ENCODE measurements at places on chromosomes 1 and 21.

GRCh38 chr1:101781201-101781831 is 215.4 kb downstream of the OLFM3 start:
- no peak for DNase-seq

- no peak for DNase-seq
These were observed 56.4 kb downstream of the KIF26B start for GRCh38 chr1:245211035-245211749.

DNA sequence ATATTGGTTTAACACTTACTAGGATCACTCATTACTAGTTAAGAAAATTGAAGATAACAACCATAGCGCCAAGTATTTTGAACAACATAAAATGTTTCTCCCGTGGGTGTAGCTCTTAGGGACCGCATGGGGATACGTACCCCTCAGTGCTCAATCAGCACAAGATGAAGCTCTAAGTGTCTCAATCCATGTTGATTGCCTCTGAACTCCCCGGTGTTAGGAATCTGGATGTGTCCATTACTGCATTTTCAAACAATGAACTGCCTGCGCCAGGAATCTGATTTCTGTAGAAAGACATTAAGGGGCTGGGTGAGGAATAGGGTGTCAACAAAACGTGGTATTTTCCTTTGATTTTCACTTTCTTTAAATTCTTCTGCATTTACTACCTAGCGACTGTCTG is 100.2 kb downstream of the LMO4 start:
- DNase-seq, result no peak

DNA sequence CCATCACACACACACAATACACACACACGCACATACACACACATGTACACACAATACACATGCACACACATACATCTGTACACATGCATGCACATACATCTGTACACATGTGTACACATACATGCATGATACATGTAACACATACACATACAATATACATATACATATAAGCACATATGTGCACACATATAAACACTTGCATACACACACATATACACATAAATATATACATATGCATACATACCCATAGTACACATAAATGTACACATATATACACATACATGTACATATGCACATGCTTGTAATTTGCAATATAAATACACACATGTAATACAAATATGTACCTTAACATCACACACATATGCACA is 282.6 kb upstream of the VAMP3 start:
- DNase-seq, result no peak

- DNase-seq, result no peak
These were observed 29.4 kb upstream of the KCNJ15 start for GRCh38 chr21:38227401-38227800.

DNA sequence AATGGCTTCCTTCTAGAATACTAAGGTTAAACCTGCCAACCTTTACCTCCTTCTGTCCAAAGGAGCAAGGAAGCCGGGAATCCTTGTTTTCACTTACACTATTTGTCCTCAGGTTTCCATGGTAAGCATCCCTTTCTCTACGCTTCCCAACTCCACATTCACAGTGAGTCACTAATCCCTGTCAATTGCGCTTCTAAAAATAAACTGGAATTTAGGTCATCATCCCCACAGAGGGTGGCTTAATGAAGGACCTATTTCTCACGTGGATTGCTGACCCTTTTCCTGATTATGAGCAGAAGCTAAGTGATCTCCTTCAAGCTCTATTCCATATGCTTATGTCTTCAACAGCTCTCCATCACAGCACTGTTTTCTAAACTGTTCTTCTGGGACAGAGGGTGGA is 39.9 kb upstream of the ABCA4 start:
- no peak for DNase-seq

GRCh38 chr1:186785503-186785902 is 43.2 kb upstream of the PLA2G4A start:
- DNase-seq, result no peak

DNA sequence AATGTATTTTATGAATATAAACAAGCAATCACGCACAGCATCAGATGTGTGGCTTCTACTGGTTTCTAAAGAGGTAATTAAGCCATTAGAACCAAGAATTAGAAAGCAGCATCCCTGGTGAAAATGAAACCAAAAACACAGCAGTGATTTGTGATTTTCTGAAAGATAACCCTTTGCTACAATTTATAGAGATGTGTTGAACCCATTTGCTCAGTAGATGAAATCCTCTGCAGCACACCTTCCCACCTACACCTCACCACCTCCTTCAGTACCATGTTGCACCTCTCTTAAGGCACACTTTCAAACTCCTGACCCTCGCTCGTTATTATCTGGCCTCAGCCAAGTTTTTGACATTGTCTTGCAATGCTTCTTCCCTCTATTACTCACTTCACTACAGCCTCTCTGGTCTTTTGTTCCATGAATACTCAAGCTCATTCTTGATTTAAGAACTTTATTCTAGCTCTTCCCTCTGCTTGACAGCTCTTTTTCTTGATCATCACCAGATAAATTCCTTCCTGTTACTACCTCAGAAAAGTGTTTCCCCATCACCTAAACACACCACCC is 38.6 kb downstream of the NSL1 start:
- DNase-seq, result no peak

DNA sequence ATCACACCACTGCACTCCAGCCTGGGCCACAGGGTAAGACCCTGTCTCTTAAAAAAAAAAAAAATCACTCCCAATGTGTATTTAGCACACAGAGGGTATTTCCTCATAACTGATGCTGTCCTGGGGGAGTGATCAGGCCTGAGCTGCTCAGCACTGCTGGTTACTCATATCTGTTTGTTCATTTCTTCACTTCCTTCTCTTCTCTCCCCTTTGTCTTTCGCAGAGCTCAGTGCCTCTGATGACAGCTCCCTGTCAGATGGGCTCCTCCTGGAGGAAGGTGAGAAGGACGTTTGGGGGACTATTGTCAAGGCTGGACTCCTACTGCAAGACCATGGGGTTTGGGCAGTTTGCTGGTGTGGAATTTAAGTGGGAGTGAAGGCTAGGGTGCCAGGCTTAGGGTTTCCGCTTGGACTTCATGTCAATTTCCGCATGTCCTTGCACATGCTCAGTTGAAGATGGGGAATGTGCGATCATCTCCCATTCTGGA is 13.0 kb downstream of the INAVA start:
- DNase-seq, result no peak

DNA sequence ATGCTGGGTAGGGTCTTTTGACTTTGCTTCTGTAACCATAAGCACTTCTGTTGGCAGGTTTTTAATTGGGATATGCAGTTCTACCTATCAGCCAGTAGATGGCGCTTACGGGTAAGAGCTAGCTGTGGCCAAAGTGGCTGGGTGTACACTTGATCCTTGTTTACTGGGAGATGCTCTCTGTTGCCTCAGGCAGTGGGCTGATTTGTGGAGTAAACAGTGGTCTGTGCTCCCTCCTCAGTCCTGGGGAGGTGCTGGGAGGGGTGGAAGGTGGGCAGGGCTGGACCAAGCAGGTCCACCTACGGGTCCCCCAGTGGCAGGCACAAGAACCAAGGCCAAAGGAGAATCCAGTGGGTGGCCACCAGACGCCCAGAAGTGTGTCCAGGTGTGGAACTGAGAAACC is 43.4 kb downstream of the RALGPS2 start:
- no peak for DNase-seq

DNA sequence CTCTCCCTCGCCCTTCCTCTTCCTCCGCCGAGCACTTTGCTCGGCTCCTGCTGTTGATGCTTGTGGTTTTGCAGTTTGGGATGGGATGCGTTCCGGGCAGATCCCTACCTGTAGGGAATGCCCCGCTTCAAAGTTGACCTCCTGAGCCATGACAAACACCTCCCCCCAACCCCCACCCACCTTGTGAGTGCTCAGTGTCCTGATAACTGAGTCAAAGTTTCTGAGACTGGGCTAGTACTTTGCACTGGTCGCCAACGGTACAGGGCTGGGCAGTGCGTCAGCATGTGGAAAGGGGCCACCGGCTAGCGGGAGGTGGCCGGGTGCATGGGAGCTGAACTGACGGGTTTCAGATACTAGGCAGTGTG is 771 bp downstream of the RABGAP1L start:
- DNase-seq, result no peak
